Activated T-helper 1 cell treated with anti-CD3 and anti-CD28 coated beads, Interleukin-2, amount 50 U/mL, for 16 hours (primary cell): ENCODE measurements at places on chromosomes 1 and 21.

DNA sequence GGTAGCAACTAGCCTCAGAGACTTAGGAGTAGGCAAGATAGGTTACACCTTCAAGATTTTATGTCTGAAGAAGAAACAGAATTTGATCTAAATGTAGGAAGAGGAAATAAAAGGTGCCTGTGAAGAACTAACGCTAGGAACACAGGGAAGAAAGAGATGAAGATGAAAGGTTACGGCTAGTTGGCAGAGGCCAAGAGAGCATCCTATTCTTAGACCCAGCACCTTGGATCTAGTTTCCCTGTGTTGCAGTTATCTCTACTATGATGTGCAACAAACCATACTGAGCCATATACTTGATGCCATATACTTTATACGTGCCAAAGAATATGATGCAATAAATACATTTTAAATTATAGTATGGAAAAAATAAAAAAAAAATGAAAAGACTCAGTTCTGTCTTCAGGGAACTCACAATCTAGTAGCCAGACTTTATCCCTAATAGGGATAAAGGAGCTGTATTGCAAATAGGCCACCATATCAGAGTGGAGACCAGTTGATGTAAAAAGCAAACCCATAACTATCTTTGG lies 181.1 kb downstream of the PBX1 start:
- no peak for DNase-seq

- no peak for DNase-seq
Observed at GRCh38 chr1:55943012-55943411, 636.4 kb downstream of the PLPP3 start.

GRCh38 chr1:52111492-52111891 lies 30.4 kb upstream of the ZFYVE9 start:
- DNase-seq: no peak

- no peak for DNase-seq
Observed at GRCh38 chr1:97864615-97865014, 56.2 kb downstream of the DPYD start.
